ENCODE measurements at places on chromosomes 13 and 19.
A peak's percentile ranks its signal among the peaks of the same experiment; 100 is the strongest.

DNA sequence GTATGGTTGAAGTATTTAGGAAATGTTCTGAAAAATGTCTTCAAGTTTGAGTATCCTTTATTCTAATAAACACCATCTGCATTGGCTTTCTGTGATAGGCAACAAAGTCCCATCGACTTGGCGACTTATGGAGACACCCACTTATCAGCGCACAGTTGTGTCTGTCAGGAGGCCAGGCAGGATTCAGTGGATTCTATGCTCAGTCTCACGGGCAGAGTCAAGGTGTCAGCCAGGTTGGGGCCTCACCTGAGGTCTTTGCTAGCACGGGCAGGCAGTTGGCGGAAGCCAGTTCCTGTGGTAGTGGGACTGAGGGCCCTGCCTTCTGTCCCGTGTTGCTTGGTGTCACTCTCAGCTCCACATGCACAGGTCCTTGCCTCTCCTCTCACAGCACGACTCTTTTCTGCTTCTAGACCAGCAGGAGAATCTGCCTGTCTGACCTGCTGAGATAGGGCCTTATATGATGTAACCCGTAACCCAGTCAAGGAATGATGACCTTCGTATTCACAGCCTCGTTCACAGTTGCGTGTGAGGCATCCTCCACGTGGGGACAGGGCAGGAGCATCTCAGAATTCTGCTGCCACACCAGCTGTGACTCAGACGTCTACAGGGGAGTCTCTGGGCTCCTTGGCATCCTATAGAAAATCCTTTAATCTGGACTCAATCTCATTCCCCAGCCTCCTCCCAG lies 10.0 kb downstream of the CUL4A start:
- DNase-seq = no peak

DNA sequence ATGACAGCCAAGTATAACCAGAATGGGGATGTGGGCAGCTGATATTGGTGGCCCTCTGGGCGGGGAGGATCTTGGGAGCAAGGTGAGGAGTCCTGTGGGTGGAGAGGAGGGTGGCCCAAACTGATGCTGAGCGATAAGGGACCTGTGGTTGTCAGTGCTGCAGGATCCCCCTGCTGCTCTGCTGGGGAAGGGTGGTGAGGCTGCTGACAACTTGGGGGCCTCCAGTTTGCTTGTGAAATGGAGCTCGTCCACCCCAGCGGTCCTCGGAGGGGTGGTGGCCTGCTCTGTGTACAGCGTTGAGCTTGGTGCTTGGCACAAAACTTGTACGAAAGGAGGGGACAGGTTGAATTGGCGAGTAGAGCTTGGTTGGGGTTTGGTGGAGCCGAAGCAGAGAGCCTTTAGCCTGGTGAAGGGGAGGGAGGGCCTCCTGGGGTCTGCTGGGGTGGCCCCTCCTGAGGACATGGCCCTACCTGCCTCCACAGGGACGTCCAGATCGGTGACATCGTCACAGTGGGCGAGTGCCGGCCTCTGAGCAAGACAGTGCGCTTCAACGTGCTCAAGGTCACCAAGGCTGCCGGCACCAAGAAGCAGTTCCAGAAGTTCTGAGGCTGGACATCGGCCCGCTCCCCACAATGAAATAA lies 2.9 kb downstream of the RPS11 start:
- no peak for DNase-seq

GRCh38 chr19:14459703-14460102 lies 15.5 kb downstream of the PTGER1 start:
- no peak for DNase-seq

DNA sequence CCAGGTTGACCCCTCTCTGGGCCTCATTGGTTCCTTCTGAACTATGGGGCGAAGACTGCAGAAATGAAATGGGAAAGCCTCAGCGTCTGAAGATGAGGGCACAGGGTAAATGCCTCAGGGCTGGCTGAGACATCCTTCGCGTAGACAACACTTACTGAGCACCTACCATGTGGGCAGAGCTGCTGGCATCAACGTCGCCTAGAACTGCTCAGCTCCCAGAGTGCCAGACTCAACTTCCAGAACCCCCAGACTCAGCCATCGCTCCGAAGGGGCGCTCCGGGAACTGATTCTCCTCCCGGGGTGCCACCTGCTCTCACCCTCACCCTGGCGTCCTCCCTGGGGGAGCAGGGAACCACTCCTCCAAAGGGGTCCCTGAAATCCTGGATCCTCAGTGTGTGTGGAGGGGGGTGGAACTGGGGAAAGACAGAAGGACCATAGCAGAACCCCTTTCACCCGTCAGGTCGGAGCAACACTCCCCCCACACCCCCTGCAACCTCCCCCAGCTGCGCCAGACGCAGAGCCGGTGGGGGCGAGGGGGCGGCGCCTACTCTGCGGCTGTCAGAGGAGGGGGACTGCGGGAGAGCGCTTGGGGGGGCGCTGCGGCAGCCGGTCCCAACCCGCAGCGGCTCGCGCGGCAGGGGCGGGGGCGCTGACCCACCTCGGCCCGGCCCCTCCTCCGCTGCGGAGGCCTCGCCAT lies 8.2 kb upstream of the NFIC start:
- DNase-seq = no peak

- DNase-seq = no peak
Measured at GRCh38 chr13:22893204-22893603, 287.6 kb upstream of the SGCG start.

- DNase-seq = no peak
Measured at GRCh38 chr13:93561576-93562225, 335.1 kb downstream of the GPC6 start.

DNA sequence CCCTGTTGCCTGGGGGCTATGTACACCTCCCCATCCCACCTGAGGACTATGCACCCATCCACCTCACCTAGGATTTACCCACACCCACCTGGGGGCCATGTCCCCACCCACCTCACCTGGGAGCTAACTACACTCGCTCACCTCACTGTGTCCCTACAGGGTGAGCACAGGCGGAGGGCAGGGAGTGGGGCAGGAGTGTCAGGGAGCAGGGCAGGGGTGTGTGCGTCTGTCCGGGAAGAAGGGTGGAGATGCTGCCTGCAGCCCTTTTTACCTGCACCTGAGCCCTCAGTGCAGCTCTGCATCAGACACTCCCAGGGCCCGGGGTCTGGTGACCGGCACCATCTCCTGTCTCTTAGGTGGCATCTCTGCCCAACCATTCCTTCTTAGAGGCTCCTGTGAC lies 10.6 kb upstream of the CPAMD8 start:
- DNase-seq = no peak

GRCh38 chr19:12886969-12887747 lies at the start of gene KLF1:
KLF1 (minus strand) TSS chr19:12887201; CDS start chr19:12887140, 61 bp downstream.
- DNase-seq = no peak

- DNase-seq = no peak
Measured at GRCh38 chr13:62014299-62014698, 598.6 kb upstream of the PCDH20 start.

GRCh38 chr13:42064259-42064658 lies 15.8 kb downstream of the DGKH start:
- no peak for DNase-seq

- DNase-seq = peak; percentile 19
Measured at GRCh38 chr13:44574466-44574855, 1.7 kb downstream of the TSC22D1 start.

DNA sequence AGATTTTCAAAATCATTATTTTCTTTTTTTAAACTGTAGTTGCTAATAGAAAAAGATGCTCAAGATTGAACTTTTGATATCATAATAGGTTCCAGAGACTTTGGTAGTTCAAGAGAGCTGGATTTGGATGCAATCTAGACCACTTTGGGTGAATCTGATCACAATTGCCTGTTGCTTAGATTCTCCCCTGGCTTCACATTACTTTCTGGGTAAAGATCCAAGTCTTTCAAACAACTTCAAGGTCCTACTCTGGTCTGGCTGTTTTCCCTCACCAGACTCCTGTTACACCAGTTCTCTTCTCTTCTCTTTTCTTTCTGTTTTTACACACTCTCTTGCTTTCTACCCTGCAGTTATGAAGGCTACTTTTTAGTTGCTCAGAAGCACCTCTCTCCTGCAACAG lies 7.4 kb upstream of the SPRY2 start:
- no peak for DNase-seq

DNA sequence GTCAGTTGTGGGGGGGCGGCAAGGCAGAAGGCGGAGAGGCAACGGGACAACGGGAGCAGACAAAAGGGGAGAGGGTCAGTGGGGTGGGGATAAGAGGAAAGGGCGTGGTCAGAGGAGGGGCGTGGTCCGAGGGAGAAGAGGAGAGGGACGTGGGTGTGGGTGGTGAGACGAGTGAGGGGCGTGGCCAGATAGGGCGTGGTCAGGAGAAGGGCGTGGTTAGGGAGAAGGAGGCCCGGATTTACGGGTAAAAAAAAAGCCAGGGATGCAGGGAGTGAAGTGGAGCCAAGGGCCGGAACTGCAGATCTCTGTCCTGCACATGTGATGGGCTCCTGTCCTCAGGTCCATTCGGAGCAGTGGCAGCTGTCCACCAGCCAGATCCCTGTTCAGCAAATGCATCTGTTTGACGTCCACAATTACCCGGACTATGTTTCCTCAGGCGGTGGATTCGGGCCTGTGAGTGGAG lies 21.5 kb downstream of the CPT1C start:
- no peak for DNase-seq

DNA sequence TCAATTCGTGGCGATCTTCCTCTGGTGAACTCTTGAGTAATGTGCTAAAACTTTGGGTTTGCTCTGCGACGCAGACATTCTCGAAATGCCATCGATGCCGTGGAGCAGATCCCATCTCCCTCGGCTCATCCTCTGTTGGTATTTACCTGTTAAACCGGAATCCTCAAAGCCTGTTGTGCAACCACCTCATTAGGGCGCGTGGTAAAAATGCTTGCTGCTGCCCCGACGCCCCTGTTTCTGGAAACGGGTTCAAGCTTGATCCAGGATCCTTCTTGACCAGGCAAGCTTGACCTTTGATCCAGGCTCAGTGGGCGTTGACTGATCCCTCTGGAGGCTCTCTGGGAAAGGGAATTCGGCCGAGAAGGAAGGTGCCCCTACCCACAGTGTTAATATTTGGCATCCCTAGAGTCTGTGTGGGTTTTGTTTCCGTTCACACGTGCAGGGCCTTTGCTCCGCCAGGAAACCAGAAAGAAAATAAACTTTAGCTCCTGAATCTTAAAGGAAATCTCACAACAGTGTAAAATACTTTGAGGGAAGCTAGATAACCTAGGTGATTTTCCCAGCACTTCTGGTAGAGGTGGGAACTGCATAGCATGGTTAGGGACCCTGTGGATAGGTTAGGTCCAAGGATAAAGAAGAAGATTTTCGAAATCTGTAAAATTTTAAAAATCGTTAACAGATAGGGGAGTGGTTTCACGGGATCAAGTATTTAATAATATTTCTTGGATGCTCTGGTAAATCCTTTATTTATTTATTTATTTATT lies 1.1 kb downstream of the LSM14A start:
- peak; percentile 10 for DNase-seq

DNA sequence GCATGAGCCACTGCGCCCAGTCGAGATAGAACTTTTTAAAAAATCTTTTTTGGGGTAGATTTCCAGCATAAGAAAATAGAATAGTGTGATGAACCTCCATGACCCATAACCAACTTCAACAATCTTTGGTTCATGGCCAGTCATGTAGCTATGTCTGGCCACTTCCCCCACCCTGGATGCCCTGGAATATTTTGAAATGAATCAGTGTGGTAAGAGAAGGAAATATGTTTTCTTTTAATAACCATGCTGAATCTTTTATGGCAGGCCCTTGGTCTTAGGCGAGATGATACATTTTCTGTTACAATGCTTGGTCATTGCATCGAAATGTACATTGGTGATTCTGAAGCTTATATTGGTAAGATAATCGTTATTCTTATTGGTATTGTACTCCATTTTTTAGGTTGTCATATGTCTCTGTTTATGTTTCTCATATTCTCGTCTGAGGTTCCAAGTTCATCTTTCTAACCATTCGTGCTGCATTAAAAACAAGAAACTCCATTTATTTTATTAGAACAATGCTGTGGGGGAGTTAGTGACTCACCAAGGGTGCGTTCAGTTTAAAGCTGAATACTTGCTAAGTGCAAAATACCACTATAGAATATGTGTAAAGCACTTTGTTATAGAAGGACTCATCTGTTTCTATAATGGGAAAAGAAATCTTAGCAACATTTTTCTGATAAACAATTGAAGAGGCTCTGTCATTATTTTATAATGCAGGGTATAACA lies 16.4 kb upstream of the UPF3A start:
- no peak for DNase-seq

DNA sequence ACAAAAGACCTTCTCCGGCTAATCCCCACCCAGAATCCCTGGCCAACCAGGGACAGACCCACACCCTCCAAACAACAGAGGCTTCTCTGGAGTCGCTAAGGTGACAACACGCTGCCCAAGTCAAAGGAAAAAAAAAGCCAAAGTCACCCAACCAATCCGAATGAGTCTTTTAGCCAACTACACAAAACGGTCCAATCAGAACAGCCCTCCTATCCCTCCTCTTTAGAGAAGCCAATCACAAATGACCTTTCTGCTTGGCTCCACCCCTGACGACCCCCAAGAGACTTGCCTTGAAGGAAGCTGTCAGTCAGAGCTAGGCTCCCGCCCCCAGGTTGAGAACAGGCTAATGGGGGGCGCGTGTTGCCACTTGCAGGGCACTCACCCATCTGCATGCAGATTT lies 6.6 kb upstream of the FBXW9 start:
- no peak for DNase-seq

DNA sequence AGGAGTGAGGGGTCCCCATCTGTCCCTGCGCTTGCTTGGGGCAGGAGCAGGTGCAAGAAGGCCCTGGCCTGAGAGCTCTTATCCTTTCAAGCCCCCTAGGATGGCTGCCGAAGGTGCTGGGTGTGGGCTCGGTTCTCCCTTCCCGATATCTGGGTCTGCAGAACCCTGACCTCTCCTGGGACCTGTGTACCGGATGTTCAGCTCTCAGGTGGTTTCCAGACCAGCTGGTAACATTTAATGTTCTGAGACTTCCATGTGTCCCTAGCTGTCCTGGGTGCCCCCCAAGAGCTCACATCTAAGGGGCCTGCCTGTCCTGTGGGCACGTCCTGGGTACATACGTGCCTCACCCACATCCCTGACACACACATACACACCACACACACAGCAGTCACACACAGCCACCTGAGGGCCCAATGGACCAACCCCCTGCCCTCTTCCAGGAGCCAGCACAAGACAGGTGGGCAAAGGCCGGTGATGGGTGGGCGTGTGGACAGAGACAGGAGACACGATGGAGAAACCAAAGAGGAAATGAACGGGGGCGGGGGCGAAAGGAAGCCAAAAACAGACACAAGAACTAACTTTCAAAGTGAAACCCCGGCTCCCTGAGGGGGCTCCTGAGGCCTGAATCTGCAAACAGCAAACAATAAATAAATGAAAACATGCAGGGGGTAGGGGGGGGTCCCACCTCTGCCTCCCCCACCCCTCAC lies 124.3 kb downstream of the PTPRS start:
- DNase-seq = no peak

DNA sequence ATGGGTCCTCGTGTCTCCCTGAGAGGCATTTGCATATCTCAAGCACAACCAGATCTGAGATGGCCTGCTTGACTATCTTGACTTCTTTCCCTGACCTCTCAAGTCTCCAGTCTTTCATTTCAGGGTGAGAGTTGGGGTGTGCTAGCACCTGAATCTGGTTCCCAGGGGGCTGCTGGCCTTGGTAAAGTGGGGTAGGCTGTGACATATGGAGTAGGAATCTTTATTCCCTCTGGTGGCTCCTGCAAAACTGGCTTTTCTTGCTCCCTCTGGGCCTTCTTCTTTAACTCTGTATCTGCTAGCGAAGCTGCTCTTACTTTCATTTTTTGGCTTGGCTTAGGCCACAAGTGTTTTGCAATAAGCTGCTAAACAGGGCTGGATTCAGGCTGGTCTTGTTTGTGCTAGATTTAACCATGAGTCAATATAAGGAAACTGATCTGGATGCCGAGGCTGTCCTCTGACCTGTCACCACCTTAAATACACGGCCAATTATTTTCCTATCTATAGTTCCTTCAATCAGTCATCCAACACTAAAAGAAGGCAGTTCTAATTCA lies 42.3 kb downstream of the ZNF493 start:
- no peak for DNase-seq

- no peak for DNase-seq
Measured at GRCh38 chr13:44336934-44337333, 36.7 kb upstream of the SERP2 start.

All from Ammon's horn (tissue), 1 donor.